ENCODE measurements at places on chromosomes 13 and 19.

- DNase-seq: no peak
These were observed 10.8 kb downstream of the ALOX5AP start for GRCh38 chr13:30745906-30746686.

- no peak for DNase-seq
These were observed 50.7 kb upstream of the GPR183 start for GRCh38 chr13:99357941-99358340.

DNA sequence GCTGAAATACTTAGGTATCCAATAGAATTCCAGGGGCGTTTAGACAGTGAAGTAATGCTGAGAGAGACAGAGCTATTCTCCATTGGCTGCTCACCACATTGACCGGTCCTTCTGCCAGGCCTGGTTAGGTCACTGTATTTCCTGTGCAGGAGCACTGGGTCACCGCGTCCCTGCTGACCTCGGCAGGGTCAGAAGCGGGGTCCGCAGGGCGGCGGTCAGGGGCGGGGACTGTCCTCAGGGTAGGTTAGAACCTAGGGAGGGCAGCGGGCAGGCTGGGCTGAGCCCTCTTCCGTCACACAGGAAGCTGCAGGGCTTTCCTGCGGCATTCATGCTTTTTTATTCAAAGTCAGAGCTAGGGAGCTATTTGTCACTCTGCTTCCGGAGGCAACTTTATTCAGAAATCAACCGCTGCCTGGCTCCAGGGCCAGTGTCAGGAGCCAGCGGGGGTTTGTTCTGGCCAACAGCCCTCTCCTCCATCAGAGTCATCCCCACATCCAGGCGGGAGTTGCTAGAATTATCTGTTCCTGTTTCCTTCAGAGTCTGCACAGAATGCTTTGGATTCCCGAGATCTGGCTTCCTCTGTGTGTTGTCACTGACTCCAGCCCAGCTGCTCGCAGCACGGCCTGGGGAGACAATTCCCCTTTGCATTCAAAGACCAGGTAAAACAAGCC, 81.2 kb upstream of the WASF3 start:
- no peak for DNase-seq

GRCh38 chr13:114147803-114148520, 15.5 kb upstream of the RASA3 start:
- DNase-seq: no peak

- DNase-seq: no peak
These were observed 45.8 kb downstream of the UFM1 start for GRCh38 chr13:38395497-38395788.

- no peak for DNase-seq
These were observed 483.2 kb upstream of the SLITRK6 start for GRCh38 chr13:86282442-86282841.
